ENCODE measurements at places on chromosomes 5 and 9. TPM values are rescaled to one million over a fixed set of nuclear protein-coding genes. Genes with fewer than 3 reads are reported as not detected.

DNA sequence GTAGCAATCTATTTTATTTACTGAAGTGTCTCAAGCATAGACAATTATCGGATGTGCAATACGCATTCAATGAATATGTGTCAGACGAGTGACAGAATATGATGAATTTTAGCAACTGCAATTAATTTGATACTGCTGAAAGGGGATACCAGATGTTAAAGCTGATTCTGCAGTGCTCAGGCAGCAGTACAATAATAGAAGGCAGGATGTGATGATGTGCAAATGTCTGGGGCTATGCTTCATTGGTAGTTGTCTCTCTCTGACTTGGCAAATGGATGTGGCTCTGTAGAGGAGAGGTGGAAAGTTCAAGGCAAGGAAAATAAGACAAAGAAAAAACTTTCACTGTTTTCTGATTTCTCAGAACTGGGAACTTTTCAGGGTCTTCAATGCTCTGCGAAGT, 721.2 kb downstream of the CDH18 start:
- no peaks in the 10 kb centered on the region for H3K27me3 ChIP-seq
- H3K27ac ChIP-seq: no peak overlapping the region
- H3K4me1 ChIP-seq: no peaks in the 10 kb centered on the region
- no peak overlapping the region for H3K4me3 ChIP-seq
- no peak for DNase-seq
- H3K36me3 ChIP-seq: no peaks in the 10 kb centered on the region

DNA sequence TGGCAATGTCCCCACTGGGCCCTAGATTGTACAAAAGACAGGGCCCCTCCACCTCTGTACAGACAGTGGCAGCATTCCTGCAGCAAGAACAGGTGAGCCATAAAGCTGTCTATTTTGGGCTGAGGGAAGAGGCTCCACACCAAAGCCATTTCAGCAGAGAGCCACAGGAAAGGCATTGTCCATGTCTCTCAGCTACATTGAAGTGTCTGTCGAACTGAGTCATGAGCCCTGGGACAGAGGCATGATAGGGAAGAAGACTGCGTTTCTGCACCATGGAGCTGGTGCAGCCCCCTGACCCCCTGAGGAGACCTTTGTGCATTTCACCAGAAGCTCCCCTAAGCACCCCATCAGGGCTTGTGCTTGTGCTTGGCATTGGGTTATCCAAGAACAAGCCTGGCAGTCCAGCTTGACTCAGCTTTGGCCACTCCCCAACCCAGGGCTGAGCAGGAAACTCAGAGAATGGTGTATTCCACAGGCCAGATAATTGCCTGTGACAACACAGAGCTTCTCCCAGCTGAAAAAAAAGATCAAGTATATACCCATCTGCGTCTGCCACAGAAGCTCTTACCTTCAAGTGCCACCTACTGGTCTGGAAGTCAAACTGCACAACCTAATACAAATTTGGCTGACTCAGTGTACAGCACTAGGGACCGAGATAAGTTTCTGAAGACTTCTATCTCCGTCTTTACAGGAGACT, 5.9 kb upstream of the FRMD3 start:
- no peaks in the 10 kb centered on the region for H3K36me3 ChIP-seq
- DNase-seq: no peak
- H3K27ac ChIP-seq: no peak overlapping the region
- no peaks in the 10 kb centered on the region for H3K27me3 ChIP-seq

Gene PCDHB10
- total RNA-seq: 6.1 TPM

DNA sequence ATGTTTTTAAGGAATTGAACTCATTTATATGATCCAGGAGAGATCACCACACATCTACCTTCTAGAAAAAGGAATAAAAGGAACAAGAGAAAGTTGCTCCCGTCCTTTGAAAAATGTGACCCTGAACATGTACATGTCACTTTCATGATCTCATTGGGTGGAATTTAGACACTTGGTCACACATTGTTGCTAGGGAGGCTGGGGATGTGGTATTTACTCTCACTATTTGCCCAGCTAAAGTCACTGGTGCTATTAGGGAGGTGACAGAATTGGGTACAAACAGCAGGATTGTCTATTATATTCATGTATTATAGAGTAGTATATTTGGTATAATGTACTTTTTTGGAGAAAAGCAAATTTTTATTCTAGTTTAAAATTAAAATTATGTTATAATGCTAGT, 2.1 kb upstream of the CDH10 start:
- H3K36me3 ChIP-seq: no peaks in the 10 kb centered on the region
- no peaks in the 10 kb centered on the region for H3K27me3 ChIP-seq
- H3K4me3 ChIP-seq: no peak overlapping the region
- H3K27ac ChIP-seq: no peak overlapping the region
- peaks cover 3% of the 10 kb centered on the region for H3K4me1 ChIP-seq

Gene FAM221B
- not detected for total RNA-seq

Gene OR1Q1
- total RNA-seq: not detected

GRCh38 chr5:148974642-148975327, 88.1 kb downstream of the SH3TC2 start:
- H3K27ac ChIP-seq: no peak overlapping the region
- no peak for DNase-seq
- peaks cover 19% of the 10 kb centered on the region for H3K4me1 ChIP-seq
- no peak overlapping the region for H3K4me3 ChIP-seq

DNA sequence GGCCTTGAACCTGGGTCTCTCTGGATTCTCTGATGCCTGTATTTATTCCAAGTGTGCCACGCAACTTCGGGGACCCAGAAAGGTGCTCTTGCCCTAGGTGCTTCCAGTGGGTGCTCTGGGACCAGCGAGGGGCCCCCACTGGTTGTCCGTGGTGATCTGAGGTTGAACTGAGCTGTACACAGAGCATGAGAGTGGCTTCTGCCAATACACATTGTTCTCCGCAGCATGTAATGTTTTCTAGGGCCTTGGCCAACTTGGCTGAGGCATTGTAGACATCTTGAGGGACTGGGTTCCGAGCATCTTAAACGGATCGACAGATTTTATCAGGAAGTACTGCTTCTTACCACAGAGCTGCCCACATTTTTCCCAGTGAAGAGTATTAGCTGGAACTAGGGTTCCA, 117.9 kb downstream of the MTX3 start:
- DNase-seq: no peak
- H3K27me3 ChIP-seq: no peaks in the 10 kb centered on the region
- H3K4me1 ChIP-seq: no peaks in the 10 kb centered on the region
- no peaks in the 10 kb centered on the region for H3K36me3 ChIP-seq

GRCh38 chr9:89351584-89352300, 33.4 kb downstream of the SECISBP2 start:
- H3K27me3 ChIP-seq: no peaks in the 10 kb centered on the region
- no peaks in the 10 kb centered on the region for H3K4me1 ChIP-seq
- H3K27ac ChIP-seq: no peak overlapping the region
- H3K4me3 ChIP-seq: no peak overlapping the region

Gene ENHO
- not detected for total RNA-seq
